ENCODE measurements at places on chromosomes 5 and 9. TPM values are rescaled to one million over a fixed set of nuclear protein-coding genes. Genes with fewer than 3 reads are reported as not detected.

DNA sequence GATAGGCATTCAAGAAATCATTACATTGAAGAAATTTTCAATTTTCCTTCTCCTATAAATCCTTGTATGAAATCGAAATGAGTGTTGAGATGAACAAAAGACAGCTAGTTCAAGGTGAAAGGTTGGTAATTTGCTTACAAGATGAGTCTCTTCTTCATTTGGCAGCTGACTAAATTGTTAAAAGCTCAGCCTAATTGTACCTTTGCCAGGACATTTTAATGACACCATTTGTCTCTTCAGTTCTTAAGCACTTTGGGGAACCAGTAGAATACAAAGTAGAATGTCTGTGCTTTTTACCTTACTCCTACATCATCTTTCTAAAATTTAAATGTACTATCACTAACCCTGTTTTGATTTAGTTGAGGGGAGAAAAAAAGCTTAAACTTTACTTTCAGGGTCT lies 59.4 kb downstream of the GRAMD2B start:
- no peak overlapping the region for H3K27ac ChIP-seq
- peaks cover 35% of the 10 kb centered on the region for H3K36me3 ChIP-seq
- H3K4me3 ChIP-seq, result no peak overlapping the region
- DNase-seq, result no peak
- H3K4me1 ChIP-seq, result peaks cover 6% of the 10 kb centered on the region

DNA sequence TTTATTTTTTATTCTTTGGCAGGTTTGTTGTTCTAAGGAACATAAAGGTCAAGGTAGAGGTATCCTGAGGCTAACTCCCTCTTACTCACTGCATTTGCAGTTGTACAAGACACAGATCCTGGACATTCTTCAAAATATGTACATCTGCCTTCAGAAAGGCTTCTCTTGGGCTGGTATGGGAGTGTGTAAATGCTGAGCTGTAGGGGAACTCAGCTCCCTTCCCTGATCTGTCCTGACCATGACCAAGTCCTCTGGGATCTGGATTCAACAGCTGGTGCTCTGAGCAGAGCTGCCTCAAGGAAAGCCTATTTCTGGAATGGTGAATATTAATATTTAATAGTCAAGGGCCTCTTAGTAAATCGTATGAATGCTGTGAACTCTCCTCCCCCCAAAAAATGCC lies 117.4 kb downstream of the PRKACG start:
- H3K4me3 ChIP-seq, result no peak overlapping the region
- H3K36me3 ChIP-seq, result no peaks in the 10 kb centered on the region
- DNase-seq, result no peak
- no peaks in the 10 kb centered on the region for H3K27me3 ChIP-seq
- H3K27ac ChIP-seq, result no peak overlapping the region
- no peaks in the 10 kb centered on the region for H3K4me1 ChIP-seq

DNA sequence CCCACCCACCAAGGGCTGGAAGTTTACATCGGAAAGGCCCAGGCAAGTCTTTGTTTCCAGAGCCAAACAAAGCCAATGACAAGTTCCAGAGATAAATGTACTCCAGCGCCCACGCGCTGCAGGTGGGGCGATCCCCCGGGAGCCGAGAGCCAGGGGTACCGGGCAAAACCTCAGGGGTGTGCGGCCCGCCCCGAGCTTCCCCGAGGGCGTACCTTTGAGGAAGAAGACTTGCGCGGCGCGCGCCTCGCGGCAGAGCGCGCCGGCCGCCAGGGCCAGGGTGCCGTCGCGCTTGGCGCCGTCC lies 671 bp downstream of the DUSP1 start:
- H3K36me3 ChIP-seq, result peaks cover 84% of the 10 kb centered on the region
- no peak for DNase-seq
- H3K27ac ChIP-seq, result peak overlapping the region; percentile 95
- peaks cover 66% of the 10 kb centered on the region for H3K4me1 ChIP-seq
- H3K27me3 ChIP-seq, result no peaks in the 10 kb centered on the region

GRCh38 chr9:96331236-96331947 lies 29.4 kb upstream of the HSD17B3 start:
- peaks cover 16% of the 10 kb centered on the region for H3K36me3 ChIP-seq
- no peaks in the 10 kb centered on the region for H3K27me3 ChIP-seq
- peak overlapping the region; percentile 87 for H3K27ac ChIP-seq

Gene SPINK4
- total RNA-seq, result not detected

Gene KLHL3
- 16.9 TPM for total RNA-seq

Gene FAXDC2
- not detected for total RNA-seq

DNA sequence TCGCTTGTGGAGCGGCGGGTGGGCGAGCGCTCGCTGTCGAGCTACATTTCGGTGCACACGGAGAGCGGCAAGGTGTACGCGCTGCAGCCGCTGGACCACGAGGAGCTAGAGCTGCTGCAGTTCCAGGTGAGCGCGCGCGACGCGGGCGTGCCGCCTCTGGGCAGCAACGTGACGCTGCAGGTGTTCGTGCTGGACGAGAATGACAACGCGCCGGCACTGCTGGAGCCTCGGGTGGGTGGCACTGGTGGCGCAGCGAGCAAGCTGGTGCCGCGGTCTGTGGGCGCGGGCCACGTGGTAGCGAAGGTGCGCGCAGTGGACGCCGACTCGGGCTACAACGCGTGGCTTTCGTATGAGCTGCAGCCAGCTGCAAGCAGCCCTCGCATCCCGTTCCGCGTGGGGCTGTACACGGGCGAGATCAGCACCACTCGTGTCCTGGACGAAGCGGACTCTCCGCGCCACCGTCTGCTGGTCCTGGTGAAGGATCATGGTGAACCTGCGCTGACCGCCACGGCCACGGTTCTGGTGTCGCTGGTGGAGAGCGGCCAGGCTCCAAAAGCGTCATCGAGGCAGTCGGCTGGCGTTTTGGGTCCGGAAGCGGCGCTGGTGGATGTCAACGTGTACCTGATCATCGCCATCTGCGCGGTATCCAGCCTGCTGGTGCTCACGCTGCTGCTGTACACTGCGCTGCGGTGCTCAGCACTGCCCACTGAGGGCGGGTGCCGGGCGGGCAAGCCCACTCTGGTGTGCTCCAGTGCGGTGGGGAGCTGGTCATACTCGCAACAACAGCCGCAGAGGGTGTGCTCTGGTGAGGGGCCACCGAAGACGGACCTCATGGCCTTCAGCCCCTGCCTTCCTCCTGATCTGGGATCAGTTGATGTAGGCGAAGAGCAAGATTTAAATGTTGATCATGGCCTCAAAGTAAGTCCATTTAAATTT lies 2.1 kb downstream of the PCDHA8 start:
- no peak for DNase-seq
- no peak overlapping the region for H3K4me3 ChIP-seq
- no peaks in the 10 kb centered on the region for H3K36me3 ChIP-seq
- H3K4me1 ChIP-seq, result no peaks in the 10 kb centered on the region
- no peaks in the 10 kb centered on the region for H3K27me3 ChIP-seq
- H3K27ac ChIP-seq, result no peak overlapping the region

GRCh38 chr9:98570663-98571440 lies 137.9 kb downstream of the GABBR2 start:
- peaks cover 53% of the 10 kb centered on the region for H3K27me3 ChIP-seq
- DNase-seq, result no peak
- H3K27ac ChIP-seq, result no peak overlapping the region
- H3K4me1 ChIP-seq, result peaks cover 9% of the 10 kb centered on the region

Gene SGCD
- total RNA-seq, result not detected

GRCh38 chr9:79570448-79571308 lies 1.1 kb upstream of the TLE4 start:
- H3K36me3 ChIP-seq, result peaks cover 8% of the 10 kb centered on the region
- no peaks in the 10 kb centered on the region for H3K4me1 ChIP-seq
- no peak overlapping the region for H3K27ac ChIP-seq
- peaks cover 19% of the 10 kb centered on the region for H3K27me3 ChIP-seq

DNA sequence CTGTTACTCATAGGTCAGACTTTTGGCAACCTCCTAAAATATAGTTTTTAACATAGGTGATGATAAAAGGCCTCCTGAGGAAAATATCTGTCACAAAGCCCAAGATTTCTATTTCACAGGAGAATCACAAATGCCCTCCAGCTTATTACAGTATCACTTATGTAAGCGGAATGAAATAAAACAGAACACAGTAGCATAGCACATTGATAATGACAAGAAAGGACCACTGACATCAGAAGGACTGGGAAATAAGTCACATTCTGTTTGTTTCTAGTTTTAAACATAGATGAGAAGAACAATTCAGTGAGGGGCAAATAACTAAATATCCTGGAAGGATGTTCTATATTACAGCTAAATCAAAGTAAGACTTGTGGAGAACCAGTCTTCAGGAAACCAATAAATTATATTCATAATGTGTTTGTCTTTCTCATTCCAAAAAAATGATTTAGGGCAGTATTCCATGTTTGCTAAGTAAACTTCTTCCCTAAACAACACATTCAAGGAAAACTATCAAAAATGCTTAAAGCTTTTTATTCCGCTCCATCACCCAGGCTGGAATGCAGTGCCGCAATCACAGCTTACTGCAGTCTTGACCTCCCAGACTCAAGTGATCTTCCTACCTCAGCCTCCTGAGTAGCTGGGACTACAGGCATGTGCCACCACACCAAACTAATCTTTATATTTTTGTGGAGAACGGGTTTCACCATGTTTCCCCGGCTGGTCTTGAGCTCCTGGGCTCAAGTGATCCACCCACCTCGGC lies 20.8 kb upstream of the CTNNAL1 start:
- H3K4me3 ChIP-seq, result no peak overlapping the region
- no peak overlapping the region for H3K27ac ChIP-seq
- no peaks in the 10 kb centered on the region for H3K27me3 ChIP-seq
- peaks cover 30% of the 10 kb centered on the region for H3K4me1 ChIP-seq
- DNase-seq, result no peak

Gene SPINK7
- total RNA-seq, result not detected

DNA sequence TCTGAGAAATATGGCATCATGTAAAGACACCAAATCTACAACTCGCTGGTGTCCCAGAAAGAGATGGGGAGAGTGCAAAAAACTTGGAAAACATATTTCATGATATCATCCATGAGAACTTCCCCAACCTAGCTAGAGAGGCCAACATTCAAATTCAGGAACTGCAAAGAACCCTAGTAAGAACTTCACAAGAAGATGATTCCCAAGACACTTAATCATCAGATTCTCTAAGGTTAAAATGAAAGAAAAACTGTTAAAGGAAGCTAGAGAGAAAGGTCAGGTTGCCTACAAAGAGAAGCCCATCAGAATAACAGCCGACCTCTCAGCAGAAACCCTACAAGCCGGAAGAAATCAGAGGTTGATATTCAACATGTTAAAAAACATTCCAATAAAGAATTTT lies 95.5 kb upstream of the PRLR start:
- H3K4me1 ChIP-seq, result no peaks in the 10 kb centered on the region
- H3K36me3 ChIP-seq, result no peaks in the 10 kb centered on the region
- H3K27me3 ChIP-seq, result no peaks in the 10 kb centered on the region
- H3K4me3 ChIP-seq, result no peak overlapping the region
- DNase-seq, result no peak

Gene ZNF454
- not detected for total RNA-seq

- peaks cover 61% of the 10 kb centered on the region for H3K4me1 ChIP-seq
- H3K27me3 ChIP-seq, result no peaks in the 10 kb centered on the region
- DNase-seq, result no peak
- H3K36me3 ChIP-seq, result peaks cover 7% of the 10 kb centered on the region
- H3K27ac ChIP-seq, result no peak overlapping the region
Observed at GRCh38 chr5:68447136-68447929, 231.8 kb downstream of the PIK3R1 start.

DNA sequence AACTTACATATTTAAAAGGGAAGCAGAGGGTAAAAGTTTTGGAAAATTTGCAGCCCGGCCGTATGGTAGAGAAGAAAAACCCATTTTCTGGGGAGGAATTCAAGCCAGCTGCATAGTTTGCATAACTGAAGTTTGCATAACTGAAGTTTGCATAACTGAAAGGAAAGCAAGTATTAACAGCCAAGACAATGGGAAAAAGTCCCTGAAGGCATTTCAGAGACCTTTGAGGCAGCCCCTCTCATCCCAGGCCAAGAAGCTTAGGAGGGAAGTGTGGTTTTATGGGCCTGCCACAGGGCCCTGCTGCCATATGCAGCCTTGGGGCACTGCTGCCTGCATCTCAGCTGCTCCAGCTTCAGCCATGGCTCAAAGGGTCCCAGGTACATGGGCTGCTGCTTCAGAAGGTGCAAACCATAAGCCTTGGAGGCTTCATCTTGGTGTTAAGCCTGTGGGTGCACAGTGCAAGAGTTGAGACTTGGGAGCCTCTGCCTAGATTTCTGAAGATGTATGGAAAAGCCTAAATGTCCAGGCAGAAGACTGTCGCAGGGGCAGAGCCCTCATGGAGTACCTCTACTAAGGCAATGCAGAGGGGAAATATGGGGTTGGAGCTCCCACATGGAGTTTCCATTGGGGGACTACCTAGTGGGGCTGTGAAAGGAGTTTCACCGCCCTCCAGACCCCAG lies 36.9 kb upstream of the CXCL14 start:
- no peaks in the 10 kb centered on the region for H3K36me3 ChIP-seq
- H3K4me3 ChIP-seq, result no peak overlapping the region
- H3K4me1 ChIP-seq, result no peaks in the 10 kb centered on the region
- peaks cover 63% of the 10 kb centered on the region for H3K27me3 ChIP-seq
- no peak for DNase-seq

DNA sequence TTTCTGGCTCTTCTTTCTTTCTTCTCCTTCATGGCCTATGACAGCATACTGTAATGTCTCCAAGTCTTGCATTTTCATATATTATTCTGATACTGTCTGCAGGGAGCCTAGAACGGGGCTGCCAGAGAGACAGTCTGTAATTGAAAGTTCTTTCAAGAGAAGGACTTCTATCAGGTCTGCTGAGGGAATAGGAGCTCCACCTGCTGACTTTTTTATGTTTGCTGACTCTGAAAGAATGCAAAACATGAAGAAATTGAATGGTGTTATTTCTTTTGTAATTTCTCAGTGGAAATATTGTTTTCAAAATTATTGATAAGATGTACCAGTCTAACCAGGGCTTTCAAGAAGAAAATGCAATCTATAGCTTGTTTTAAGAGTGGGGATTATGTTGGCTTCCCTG lies 121.9 kb upstream of the RFX3 start:
- H3K36me3 ChIP-seq, result no peaks in the 10 kb centered on the region
- no peak for DNase-seq
- H3K4me1 ChIP-seq, result no peaks in the 10 kb centered on the region
- H3K4me3 ChIP-seq, result no peak overlapping the region

Gene PCDHA4
- 5.8 TPM for total RNA-seq

Gene NCBP1
- total RNA-seq, result 32.2 TPM

Gene HTR1A
- not detected for total RNA-seq

DNA sequence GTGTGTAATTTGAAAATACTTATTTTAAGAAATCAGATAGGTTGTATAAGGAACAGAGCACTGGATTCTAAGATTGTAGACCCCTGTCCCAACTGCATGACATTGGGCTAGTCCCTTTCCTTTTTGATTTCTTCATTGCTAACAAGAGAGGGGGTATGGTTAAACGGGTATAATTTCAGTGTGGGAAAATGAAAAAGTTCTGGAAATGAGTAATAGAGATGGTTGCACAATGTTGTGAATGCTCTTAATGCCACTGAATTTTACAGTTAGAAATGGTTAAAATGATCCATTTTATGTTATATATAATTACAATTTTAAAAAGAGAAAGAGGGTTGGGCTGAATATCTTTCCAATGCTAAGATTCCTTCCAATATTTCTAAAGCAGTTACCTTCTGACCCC lies 103.3 kb upstream of the LHFPL2 start:
- H3K27me3 ChIP-seq, result no peaks in the 10 kb centered on the region
- peaks cover 12% of the 10 kb centered on the region for H3K4me1 ChIP-seq
- no peak overlapping the region for H3K4me3 ChIP-seq

Gene BNC2
- total RNA-seq, result not detected

- no peaks in the 10 kb centered on the region for H3K27me3 ChIP-seq
- peaks cover 35% of the 10 kb centered on the region for H3K4me1 ChIP-seq
- no peak overlapping the region for H3K4me3 ChIP-seq
- H3K36me3 ChIP-seq, result no peaks in the 10 kb centered on the region
- no peak for DNase-seq
- H3K27ac ChIP-seq, result no peak overlapping the region
Observed at GRCh38 chr5:119336262-119336661, 19.6 kb upstream of the TNFAIP8 start.

Gene PANK3
- 101 TPM for total RNA-seq

Gene ANKRD34B
- total RNA-seq, result 0.29 TPM

Gene POU5F2
- total RNA-seq, result 2.0 TPM
